ENCODE measurements at places on chromosomes 4 and X.

GRCh38 chr4:107826421-107826980, 1.8 kb downstream of the SGMS2 start:
- no peak for DNase-seq

DNA sequence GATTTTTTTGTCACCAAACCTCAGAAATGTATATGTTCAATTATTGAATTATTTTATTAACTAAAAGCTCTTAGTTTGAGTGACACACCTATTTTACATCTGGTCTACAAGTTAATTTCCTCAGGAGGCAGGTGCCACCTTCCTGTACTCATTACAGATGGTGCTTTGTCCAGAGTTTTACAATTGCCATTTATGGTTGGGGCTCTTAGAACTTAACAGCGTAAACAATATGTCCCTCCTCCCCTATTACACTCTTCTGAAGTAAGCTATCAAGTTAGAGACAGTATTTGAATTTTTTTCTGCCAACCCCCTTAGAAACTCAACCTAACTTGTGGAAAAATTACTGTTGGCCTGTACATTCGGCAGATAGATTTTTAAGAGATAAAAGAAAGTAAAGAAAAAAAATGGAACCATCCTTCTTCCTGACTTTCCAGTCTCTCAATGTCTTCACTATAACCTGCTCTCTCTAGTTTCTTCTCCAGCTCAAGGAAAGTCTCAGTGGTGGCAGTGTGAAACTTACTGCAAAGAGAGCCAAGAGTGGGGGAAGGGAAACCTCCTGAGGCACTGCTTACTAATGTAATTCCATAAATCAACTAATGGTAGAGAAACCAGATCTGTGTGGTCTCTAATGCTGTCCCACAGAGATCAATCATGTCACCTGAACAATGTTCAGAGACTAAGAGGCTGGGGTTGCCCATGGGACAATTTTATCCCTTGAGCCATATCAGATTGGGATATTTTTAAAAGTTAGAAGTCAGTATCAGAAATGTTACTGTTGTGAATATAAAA, 7.8 kb downstream of the CXXC4 start:
- no peak for DNase-seq

DNA sequence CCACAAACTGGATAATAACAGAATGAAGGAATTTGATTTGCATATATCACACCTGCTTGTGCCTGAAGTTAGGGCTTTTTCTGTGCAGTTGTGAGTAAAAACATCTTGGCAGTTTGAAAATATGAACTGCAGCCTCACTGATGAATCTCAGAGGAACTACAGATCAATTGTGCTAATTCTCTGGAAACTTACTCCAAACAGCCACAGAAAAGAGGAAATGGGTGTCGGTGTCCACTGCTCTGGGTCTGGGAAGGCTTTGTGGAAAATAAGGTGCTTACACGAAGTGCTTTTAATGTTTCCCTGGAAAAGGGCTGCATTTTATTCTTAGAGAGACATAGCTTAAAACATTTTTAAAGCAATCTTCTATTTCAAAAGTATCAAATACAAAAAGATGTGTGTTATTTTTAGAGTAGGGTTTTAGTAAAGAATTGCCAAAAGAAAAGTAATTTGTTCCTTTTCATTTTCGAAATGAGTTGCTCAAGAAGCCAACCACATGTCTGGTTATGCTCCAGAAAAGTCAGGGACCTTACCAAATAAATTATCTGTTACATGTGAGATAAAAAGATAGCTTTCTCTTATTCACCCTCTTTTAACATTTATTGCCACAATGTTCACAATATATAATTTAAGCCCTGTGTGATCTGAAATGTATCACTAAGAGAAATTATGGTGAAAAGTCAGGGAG, 240.1 kb downstream of the FRAS1 start:
- DNase-seq: no peak

GRCh38 chrX:131723646-131724045, 179.8 kb downstream of the OR13H1 start:
- no peak for DNase-seq

DNA sequence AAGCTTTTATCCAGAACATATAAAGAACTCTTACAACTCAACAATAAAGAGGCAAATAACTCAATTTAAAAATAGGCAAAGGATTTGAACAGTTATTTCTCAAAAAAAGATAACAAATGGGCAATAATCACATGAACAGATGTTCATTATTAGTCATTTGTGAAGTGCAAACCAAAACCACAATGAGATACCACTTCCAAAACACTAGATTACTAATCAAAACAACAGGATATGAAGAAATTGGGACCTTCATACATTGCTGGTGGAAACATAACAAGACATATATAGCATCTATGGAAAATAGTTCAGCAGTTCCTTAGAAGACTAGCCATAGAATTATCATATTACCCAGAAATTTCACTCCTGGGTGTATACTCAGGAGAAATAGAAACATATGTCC, 224.6 kb downstream of the FBXO8 start:
- DNase-seq: no peak

GRCh38 chr4:141571362-141571761, 65.0 kb upstream of the IL15 start:
- peak; percentile 38 for DNase-seq

- DNase-seq: peak; percentile 30
These were observed 446 bp upstream of the UBE2A start for GRCh38 chrX:119573840-119574393.

- no peak for DNase-seq
These were observed 5.6 kb downstream of the PRDM5 start for GRCh38 chr4:120916937-120917336.

DNA sequence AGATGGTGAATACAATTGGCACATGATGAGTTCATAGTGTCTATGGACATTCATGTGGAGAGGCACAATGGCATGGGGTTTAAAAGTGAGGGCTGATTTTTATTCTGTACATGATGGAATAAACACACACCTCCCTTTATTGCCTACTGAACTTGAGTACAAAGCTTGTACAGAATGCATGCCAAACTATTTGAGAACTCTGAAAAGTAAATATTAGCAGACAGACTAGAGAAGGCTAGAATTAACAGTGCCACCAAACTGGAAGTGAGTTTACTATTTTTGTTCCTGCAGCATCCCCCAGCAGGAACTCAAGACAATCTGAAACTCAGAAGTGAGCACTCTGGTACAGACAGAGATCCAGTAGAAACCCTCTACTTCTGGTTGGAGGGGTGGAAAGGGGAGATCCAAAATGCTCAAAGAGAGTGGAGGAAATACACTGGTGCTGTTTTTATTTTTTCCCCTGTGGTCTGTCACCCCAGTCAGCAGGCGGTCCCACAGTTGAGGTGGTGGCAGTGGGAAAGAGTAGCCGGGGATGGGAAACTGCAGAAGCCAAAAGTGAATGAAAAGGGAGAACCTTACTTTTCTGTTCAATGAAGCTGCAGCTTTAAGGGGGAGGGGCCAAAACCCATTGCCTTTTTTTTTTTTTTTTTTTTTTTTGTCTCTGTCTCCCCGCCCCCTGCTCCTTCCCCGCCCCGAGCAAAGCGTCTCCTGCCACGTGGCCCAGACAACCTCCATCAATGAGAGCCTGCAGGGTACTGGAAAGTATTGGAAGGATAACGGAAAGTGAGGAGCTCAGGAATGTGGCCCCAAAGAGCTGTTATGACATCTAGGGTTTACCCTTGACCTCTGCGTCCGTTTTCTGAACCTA, 20.5 kb downstream of the AKAP4 start:
- no peak for DNase-seq

DNA sequence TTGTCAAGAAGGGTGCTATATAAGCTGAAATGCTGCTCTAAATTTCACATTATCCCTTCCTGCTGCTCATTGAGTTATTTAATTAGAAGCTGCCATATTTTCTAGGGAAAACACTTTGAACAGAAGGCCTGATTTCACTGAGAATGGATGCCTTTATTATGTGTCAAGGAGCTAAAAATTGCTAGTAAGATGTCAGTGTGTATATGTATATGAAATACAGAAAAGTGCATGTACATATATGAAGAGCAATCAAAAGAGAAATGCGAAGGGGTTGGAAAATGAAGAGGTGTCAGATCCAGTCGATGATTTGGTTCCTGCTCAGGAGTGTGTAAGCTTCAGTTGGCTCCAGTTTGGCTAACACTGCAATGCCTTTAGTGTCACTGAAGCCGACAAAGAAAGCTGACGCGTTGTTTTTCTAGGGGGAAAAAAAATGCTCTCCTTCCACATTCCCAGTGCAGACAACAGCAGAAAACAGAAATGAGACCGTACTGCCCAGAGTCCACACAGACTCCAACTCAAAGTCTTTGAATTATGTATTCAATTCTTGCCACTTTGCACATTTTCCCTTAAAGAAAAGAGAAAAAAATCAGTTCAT, 154.2 kb downstream of the NHS start:
- no peak for DNase-seq

- no peak for DNase-seq
These were observed 107.3 kb downstream of the SLC10A6 start for GRCh38 chr4:86741846-86742245.

GRCh38 chr4:122797405-122798094, 29.1 kb upstream of the FGF2 start:
- no peak for DNase-seq

DNA sequence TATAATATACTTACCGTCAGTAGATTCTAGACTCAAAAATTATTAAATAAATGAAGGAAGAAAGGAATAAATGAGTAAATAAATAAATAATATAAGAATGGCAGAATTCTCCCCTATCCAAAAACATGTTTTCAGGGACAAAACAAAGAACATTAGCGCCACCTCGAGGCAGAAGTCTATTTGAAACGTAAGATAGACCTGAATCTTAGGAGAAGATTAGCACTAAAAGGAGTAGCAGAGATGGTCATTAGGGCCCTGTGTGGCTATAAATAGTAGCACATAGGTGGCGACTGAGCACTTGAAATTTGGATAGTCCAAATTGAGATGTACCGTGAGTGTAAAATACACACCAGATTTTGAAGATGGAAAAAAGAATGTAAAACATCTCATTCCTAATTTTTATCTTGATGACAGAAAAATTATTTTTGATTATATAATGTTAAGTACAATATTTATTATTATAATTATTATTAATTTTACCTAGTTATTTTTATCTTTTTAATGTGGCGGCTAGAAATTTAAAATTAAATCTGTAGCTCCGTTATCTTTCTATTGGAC, 24.3 kb upstream of the SRD5A3 start:
- DNase-seq: peak; percentile 32

GRCh38 chr4:183987987-183988392, 82.9 kb downstream of the STOX2 start:
- peak; percentile 77 for DNase-seq

DNA sequence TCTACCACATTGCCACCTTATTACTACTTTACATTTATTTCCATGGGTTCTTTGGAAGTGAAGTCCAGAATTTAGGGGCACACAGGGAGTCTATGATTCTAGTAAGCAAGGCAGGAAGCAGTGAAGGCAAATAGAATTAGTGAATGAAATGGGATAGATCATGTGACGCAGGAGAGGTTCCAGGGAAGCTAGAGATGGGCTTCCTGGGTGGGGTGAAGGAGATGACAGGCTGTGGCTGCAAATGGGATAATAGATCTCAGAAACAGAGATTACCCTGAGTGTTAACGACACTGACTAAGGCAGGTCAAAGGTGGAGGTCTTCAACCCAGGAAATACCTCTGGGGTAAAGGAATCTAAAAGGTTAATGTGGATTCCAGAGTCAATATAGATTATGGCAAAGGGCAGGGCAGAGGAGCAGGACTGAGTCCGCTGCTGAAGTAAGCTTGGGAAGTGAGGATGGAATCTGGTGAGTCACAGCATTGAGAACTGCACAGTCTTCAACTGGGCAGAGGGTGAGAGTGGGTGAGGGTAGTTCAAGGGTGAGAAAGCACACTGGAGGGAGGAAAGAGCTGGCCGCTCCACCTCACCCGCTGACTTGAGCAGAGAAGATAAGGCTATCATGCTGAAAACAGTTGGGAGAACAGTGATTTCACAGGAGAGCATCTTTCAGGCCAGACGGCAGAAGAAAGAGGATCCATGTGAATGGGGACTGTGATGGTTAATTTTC, 70.8 kb downstream of the ANXA3 start:
- no peak for DNase-seq

DNA sequence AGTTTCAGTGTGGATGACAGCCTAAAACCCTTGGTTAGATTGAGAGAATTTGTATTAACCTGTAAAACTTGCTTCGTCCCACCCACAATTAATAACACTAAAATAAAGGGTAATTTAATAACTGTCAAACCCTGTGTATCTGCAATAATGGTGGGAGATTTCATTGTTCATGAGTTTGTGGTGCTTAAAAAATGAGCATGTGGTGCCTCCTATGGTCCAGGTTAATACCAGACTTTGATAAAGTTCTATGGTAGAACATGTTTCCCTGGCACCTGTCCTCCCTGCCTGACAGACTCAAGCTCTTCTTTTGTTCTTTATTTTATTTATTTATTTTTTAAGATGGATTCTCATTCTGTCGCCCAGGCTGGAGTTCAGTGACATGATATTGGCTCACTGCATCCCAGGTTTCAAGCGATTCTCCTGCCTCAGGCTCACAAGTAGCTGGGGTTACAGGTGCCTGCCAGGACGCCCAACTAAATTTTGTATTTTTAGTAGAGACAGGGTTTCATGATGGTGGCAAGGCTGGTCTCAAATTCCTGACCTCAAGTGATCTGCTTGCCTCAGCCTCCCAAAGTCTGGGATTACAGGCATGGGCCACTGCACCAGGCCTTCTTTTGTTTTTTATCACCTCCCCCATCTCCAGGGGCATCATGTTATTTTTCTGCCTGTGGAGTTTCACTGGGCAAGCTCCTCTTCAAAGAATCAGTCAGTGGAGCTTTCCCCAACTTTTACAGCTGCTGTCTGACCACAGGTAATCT, 289.2 kb downstream of the NR3C2 start:
- DNase-seq: no peak

DNA sequence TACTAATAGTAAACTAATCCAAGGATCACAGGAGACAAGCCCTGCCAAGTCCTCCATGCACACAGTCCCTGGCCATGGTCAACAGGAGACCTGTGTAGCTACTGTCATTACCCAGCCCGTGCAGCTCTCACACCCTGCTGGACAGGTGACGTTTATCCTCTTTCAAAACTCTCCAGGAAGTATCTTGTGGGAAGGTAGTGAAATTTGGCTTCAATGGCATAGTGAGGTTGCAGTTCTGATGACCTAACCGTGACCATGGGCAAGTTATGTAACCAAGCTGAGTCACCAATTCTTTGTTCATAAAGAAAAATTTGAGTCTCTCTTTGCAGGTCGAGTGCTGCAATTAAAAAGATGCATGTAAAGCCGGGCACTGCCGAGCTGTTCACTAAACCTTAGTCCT, 11.3 kb upstream of the SLC2A9 start:
- DNase-seq: no peak

- DNase-seq: peak; percentile 37
These were observed 354.1 kb downstream of the CHIC1 start for GRCh38 chrX:73916931-73917667.

DNA sequence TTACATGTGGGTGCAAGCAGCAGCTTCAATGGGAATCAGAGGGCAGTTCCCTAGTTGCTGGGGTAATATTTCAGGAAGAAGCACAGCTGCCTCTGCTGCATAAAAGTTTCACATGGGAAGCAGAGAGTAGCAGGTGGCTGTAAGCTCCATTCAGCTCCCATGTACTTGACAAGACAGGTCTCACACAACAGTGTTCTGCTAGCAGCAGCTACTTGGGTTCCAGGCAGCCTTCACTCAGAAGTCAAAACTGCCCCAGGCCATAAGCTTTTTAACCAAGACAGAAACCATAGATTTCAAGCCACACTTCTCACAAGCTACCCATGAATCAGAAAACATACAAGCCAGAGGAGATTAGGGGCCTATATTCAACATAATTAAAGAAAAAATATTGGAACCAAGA, 41.4 kb upstream of the SPIN2A start:
- DNase-seq: no peak

All from MG63 (cell line).